ENCODE measurements at places on chromosomes 1 and 21.

DNA sequence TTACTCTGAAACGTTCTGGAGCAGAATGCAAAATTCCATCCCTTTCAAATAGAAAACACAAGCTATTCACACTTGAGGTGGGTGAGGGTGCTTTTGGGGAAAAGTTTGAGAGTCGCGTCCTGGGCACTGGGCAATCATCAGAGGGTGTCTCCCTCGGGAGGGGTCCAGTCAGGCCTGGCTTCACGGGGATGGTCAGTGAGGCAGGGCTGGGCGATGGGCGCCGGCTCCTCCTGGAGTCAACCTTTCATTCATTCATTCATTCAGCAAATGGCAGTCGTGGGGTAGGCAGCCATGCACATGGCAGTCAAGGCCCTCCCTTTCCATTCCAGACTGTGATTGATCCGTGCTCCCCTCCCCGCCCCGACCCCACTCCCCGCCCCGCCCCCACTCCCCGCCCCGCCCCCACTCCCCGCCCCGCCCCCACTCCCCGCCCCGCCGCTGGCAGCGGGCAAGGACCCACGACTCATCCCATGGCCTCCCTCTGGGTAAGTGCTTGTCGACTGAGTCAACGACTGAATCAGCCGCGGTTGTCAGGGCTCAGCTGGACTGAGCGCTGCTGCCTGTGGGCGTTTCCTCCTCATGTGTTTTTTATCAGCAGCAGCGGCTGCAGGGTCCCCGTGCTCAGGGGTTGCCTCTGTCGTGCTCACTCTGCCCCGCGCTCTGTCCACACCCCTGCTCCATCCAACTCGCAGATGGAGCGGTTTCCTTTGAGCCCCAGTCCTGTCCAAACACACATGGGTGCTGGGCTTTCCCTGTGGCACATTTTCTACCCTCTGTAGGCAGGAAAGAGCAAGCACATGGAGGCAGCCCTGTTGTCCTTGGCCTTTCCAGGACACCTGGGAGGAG lies 12.5 kb upstream of the SPSB1 start:
- peak; percentile 16 for DNase-seq

- DNase-seq, result no peak
These were observed 76.8 kb downstream of the GLIS1 start for GRCh38 chr1:53662169-53662568.

DNA sequence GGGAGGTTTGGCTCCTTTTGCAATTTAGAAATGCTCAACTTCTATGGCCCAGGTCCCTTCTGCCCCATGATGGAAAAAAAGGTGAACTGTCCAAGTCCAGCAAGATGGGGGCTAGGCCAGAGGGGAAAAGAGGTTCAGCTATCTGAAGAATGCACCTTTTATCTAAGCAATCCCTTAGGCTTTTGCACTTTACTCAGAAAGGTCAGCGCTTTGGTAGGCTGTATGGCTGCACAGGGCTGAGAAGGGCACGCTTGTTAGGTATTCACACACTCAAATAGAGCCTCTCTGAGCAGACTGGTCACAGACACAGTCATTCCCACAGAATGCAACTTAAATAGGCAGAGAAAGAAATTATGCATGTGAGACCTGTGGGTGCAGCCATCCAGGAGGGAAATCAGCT lies 31.0 kb downstream of the KANK4 start:
- no peak for DNase-seq

DNA sequence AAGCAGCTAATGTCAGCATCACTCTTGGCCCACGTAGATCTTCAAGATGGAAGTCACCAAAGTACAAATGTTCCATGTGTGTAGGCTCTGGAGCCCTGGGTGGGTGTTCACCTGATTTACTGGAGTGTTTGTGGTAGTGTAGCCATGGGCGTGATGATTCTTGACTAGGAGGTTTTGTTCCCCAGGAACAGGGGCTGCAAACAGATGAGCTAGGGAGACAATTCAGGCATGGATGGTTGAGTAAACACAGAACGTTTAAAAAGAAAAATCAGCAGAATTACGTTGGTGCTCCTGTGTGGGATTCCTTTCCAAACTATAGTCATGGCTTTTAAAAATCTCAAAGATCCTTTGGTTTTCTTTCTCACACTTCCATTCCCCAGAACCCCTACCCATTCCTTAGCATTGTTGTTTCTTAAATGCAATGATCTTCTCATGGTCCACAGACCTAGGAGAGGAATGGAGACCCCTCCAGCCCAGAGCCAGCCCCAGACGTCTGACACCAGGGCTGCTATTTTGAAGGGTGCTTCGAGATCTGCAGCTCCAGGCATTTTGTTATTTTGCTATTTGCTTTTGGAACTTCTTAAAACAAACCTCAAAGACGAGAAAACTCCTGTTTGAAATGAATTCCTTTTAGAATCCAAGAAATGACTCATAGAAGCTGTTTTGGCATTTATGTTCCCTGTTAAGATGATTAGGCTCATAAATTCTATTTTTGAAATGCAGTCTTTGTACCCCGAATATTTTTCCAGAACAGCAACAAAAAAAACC lies 115.1 kb downstream of the ETS2 start:
- DNase-seq, result no peak

DNA sequence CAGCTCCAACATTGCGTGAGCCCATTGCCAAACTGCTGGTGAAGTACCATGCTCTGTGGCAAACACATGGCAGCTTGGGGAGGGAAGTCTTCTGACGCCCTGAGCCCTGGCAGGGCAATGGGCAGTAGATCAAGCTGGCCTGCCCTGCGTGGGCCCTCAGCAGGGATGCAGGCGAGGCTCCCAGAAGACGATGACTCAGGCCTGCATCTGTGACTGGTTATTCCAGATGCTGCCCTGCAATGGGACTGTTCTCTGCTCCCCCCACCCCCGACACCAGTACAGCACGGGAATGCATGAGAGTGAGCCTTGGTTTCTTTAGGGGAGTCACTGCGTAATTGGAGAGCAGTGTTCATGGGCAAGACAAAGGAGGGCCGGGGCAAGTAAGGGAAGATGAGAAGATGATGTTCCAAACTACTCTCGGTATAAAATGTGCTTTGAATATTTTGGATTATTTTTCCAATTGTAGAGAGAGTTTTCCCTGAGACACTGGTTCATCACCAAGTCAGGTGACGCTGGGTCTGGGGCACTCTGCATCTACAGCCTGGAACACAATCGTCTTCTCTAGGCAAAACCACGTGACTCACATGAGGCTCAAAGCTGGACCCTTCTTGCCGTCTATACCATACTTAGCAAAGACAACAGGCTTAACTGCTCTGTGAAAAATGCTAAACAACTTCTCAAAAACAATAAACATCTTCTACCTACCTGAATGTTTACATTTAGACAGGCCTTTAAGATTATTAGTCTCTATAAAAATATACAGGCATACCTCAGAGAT lies 9.0 kb upstream of the C1orf198 start:
- no peak for DNase-seq

DNA sequence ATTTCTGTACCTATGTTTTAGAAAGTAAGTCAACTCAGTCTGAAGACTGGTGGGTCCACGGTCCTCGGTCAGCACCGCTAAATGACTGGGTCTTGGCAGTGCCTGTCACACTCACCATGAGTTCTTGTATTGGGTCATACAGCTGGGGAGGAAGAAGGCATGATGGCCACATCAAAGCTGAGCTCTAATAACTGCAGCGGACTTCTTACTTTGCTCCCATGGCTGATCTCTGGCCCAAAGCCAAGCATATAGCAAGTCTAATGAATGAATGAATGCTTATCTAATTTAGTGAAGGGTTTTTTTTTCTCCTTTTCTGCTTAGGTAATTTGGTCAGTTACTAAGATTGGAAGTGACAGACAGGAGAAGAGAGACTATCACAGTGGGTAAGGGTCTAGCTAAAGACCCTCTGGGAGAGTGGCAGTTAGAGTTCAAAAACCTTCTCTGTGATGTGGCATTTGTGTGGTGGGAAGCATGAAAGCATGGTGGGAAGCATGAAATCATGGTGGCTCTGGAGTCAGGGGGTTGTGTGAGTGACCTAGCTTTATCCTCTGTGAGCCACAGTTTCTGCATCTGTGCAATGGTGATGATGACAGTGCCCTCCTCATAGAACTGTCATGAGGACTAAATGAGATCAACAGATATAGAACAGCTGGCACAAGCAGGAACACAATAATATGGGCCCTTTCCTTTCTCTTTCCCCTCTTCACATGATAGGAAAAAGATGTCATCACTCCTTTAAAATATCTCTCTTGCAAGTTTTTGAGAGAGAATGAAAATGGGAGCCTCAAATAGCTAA lies 78.9 kb upstream of the JAK1 start:
- DNase-seq, result no peak

- no peak for DNase-seq
These were observed 174.8 kb downstream of the ASTN1 start for GRCh38 chr1:176989754-176990153.

DNA sequence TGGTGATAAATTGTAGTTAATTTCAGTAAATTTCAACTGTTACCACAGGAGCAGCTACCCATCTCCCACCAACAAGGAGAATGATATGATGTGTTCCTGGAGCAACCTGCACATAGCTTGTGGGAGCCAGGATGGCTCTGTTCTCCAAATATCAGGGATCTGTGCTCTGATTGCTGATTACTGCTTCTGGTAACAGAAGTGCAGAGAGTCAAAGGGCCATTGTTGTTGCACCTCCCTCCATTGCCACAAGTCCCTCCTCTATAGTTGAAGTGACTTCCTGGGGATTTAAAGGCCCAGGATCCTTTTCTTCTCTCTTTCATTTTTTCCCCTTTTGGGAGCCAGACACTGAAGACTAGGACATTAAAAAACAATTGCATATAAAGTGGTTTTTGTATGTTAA lies 51.6 kb upstream of the HPDL start:
- DNase-seq, result no peak

DNA sequence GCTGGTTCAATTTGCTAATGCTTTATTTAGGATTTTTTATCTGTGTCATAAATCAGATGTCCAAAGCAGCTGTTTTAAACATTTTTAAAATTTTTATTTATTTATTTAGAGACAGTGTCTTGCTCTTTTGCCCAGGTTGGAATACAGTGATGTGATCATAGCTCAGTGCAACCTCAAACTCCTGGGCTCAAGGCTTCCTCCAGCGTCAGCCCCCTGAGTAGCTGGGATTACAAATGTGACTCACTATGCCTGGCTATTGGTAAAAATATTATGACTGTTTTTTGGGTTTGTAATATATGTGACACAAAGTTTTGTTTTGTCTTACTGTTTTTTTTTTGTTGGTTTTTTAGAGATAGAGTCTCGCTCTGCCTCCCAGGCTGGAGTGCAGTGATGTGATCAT lies 11.8 kb downstream of the ZBED6 start:
- no peak for DNase-seq
